ENCODE measurements at places on chromosomes 12 and 14.

- DNase-seq = no peak
Measured at GRCh38 chr12:115962216-115962615, 315.3 kb downstream of the MED13L start.

DNA sequence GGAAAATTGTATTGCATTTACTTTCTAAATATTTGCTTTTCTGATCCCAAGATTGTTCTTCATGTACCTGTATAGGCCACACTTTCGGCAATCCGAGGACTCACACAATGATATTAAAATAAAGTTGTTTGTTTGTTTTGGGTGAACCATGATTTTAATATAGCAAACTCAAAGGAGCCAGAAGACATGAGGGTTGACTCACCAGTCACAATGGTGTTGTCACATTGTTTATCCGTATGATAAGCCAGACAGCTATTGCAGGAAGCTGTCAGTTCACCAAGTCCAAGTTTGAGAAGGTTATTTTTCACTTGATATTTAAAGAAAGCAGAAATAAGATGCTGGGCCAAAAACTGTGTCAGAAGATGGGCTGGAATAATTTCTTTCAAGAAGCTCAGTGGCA is 67.1 kb upstream of the CPM start:
- no peak for DNase-seq

- no peak for DNase-seq
Measured at GRCh38 chr14:28264306-28264705, 502.3 kb upstream of the FOXG1 start.

GRCh38 chr12:70663838-70664237 is 26.6 kb upstream of the PTPRB start:
- DNase-seq = no peak

GRCh38 chr12:99370421-99371138 is 277.0 kb upstream of the GARIN6 start:
- DNase-seq = no peak

DNA sequence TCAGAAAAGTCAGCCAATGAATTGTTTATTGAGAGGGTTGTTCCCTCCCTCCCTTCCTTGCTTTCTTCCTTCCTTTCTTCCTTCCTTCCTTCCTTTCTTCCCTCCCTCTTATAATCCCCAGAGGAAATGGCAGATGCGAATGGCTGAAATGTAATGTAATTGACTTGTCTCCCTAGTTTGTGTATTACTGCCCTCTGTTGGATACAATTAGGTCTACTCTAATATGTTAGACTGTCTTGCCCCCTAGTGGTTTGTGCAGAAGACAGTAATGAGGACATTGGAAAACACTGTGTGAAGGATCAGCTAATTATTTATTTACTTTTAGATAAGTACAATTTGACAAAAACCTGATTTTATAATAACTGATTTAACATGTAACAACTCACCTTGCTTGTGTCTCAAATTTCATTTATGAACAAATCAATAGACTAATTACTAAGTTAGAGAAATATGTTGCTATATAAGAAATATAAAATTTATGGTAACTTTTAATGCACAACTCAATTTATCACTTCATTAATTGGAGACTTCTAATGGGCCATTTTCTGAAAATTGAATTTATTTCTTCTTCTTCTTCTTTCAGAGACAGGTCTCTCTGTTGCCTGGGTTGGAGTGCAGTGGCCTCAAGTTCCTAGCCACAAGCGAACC is 229.8 kb upstream of the LRIG3 start:
- DNase-seq = no peak

DNA sequence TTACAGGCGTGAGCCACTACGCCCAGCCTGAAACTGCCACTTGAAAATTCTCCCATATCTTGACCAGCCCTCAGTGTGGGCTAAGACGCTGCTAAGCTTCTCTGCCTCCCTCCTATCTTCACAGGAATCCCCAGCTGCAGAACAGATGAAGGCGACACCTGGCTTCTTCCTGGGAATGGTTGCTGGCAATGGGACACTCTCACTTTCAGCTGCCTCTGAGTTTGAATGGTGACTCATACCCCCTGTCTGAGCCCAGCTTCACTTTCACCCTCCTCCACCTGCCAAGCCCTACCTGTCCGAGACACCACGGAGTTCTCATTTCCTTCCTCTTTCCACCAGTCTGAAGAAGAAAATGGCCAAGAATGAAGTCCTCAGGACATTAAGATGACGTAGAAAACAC is 18.3 kb upstream of the VASH1 start:
- no peak for DNase-seq

- DNase-seq = no peak
Measured at GRCh38 chr12:112322882-112323547, 59.2 kb downstream of the HECTD4 start.

DNA sequence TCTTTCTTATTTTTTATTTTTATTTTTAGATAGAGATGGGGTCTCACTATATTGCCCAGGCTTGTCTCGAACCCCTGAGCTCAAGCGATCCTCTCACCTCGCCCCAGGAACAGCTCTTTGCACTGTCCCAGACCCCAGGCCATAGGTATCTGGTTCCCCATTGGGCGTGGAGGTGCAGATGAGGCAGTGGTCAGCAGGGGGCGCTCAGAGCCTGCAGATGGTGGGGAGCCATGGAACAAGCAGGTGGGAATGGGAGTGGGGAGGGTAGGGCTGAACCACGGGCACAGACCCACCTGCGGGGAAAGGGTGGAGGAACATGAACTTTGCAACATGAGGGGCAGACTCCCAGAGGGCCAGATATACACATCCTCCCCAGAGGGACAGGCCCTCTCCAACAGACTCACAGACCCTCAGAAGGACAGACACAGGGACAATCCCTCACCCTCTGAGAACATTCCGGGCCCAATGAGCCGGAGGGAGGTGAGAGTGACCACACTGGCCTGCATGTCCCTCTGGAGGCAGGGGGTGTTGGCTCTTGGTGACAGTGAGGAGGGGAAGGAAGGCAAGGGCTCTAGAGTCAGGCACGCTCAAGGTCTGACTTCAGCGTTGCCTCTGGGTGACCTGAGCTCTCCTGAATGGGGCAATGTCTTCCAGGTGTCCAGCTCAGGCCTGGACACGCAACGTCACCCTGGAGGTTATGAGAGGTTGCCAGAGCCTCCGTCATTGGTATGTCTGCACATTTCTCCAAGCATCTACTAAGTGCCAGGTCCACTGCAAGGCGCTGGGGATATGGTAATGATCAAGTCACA is 34.9 kb downstream of the KRT80 start:
- peak; percentile 69 for DNase-seq

DNA sequence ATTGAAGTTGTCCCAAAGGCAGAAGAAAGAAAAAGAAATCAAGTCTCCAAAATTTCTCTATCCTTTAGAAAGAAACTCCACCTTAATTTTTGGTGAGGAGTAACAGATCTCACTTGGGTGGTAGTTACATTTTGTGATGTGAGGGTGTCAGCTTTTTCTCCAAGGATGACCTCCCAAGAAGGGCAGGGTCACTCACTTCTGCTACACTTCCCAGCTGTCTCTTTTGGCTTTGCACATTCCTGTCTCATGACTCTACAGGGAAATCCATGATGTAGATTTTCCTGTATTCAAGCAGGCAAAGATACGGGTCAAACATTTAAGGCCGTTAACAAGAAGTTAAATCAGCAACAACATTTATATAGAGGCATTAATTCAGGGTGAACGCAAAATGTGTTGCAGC is 1016.4 kb downstream of the NRXN3 start:
- DNase-seq = no peak

GRCh38 chr14:88299865-88300530 is 23.1 kb downstream of the KCNK10 start:
- no peak for DNase-seq
